ENCODE measurements at places on chromosomes 11 and 22.
A peak's percentile ranks its signal among the peaks of the same experiment; 100 is the strongest.

DNA sequence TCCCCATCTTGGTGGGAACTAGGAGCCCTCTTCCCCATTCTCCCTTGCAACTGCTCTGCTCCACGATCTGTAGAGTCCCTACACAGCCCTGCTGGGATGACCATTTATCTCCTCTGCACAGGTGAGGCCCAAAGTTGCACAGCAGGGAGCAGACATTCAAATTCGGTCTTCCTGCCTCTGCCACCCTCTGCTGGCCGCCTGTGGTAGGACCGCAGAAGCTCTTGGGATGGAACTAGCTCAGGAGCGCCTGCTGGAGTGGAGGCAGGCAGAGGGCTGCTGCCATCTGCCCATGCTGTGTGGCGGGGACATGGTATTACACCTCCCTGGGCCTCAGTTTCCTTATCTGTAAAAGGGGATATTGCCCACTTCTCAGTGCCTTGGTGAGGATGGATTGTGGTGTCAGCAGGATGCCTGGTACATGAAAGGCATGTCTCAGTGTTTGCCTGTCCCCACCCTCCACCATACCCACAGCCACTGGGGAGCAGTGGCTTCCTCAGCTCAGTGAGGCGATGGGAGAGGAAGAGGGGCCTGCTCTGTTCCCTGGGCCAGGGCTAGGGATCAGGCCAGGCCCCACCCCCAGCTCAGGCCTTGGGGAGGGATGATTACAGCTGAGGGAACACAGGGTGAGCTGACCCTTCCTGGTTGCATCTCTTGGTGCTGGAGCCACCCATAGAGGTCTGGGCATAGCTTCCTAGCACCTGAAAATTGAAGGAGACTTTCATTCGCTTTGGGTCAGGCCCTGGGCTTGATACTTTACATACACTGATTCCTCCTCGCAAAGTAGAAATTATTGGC, 11.3 kb upstream of the OMP start:
- no peaks in the 10 kb centered on the region for H3K36me3 ChIP-seq
- no peaks in the 10 kb centered on the region for H3K27me3 ChIP-seq
- DNase-seq = no peak
- H3K27ac ChIP-seq = peak overlapping the region; percentile 79

- H3K4me1 ChIP-seq = peaks cover 17% of the 10 kb centered on the region
- no peaks in the 10 kb centered on the region for H3K36me3 ChIP-seq
- H3K4me3 ChIP-seq = no peak overlapping the region
- peaks cover 33% of the 10 kb centered on the region for H3K27me3 ChIP-seq
- H3K27ac ChIP-seq = no peak overlapping the region
- DNase-seq = no peak
Measured at GRCh38 chr11:68707527-68707926, 23.2 kb downstream of the GAL start.

DNA sequence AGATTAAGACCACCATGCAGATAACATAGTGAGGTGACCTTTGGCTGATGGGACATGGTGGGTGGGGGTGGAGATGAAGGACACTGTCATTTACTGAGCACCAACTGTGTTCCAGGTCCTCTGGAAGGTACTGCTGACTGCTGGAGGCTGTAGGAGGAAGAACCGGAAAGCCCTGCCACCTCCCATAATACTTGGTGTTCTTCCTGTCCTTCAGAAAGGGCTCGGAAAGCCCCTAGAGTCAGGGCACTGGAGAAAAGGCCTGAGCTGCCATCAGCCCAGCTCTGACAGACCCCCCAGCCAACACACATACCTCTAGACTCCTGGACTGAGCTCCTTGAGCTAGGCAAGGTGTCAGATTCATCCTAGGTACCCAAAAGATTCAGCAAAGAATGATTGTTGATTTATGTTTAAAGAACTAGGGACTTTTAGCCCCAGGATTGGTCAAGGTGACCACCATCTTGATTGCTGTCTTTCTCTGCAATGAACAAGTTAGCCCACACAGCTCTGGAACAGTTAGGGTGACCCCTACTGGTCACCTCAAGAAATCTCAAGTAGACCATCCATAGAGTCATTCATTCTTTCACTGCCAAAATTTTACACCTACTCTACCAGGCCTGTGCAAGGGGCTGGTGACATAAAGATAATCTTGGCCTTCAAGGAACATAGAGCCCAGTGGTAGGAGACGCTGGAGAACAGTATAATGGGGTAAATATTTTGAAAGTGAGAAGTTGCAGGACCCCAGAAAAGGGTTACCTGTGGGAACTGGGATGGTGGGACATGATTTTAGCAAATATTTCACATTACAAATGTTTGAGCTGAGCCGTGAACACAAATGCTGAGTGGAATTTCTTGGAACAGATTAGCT, 39.4 kb downstream of the IRAG1 start:
- no peak for DNase-seq
- H3K27me3 ChIP-seq = no peaks in the 10 kb centered on the region
- H3K27ac ChIP-seq = peak overlapping the region; percentile 64
- H3K36me3 ChIP-seq = no peaks in the 10 kb centered on the region
- H3K4me1 ChIP-seq = peaks cover 22% of the 10 kb centered on the region

DNA sequence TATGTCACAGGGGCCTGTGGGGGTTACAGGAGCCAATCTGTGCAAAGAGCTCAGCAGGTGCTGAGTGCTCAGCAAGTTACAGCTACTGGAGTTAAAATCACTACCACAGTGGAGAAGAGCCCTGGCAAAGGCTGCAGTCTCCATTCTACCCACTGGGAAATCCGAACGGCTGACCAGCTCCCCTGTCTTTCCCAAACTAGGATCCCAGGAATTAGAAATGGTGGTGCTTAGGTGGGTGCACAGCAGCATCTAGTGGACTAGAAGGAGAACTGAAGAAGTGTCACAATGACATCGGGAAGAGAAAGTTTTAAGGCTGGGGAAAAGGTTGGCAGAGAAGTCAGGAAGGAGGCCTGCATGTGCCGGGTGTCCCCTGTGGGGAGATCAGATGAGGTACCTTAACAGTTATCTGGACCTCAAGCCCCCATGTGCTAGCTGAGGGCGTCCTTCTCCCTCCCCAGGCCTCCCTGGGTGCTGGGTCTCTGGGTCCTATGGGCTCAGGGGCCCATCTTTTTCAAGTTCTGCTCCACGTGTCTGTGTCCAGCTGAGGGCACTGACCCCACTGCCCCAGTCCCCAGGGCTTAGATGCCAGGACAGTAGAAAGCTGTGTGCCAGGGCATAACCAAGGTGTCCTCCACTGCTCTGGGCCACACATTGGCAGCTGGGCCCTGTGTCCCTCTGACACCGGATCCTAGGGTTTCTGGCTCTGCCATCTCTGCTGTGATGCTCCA, 1.9 kb downstream of the PIWIL3 start:
- no peak overlapping the region for H3K4me3 ChIP-seq
- no peak for DNase-seq
- H3K4me1 ChIP-seq = peaks cover 13% of the 10 kb centered on the region
- no peaks in the 10 kb centered on the region for H3K36me3 ChIP-seq

- H3K4me1 ChIP-seq = peaks cover 34% of the 10 kb centered on the region
- H3K36me3 ChIP-seq = peaks cover 12% of the 10 kb centered on the region
- H3K27ac ChIP-seq = peak overlapping the region; percentile 16
- no peaks in the 10 kb centered on the region for H3K27me3 ChIP-seq
- no peak overlapping the region for H3K4me3 ChIP-seq
Measured at GRCh38 chr22:32824531-32825312, 23.2 kb downstream of the TIMP3 start.

GRCh38 chr22:50730013-50730891, 7.8 kb upstream of the ACR start:
- peaks cover 7% of the 10 kb centered on the region for H3K36me3 ChIP-seq
- peaks cover 9% of the 10 kb centered on the region for H3K4me1 ChIP-seq
- H3K4me3 ChIP-seq = no peak overlapping the region
- no peak overlapping the region for H3K27ac ChIP-seq
- no peak for DNase-seq
- H3K27me3 ChIP-seq = no peaks in the 10 kb centered on the region

GRCh38 chr22:23062616-23063538, 7.4 kb upstream of the GNAZ start:
- H3K4me3 ChIP-seq = no peak overlapping the region
- no peaks in the 10 kb centered on the region for H3K36me3 ChIP-seq
- no peaks in the 10 kb centered on the region for H3K4me1 ChIP-seq
- H3K27ac ChIP-seq = no peak overlapping the region
- no peak for DNase-seq

GRCh38 chr11:72195518-72196270, 3.8 kb downstream of the FOLR1 start:
- peak overlapping the region; percentile 66 for H3K27ac ChIP-seq
- H3K4me3 ChIP-seq = no peak overlapping the region
- H3K4me1 ChIP-seq = peaks cover 16% of the 10 kb centered on the region
- H3K36me3 ChIP-seq = no peaks in the 10 kb centered on the region
- no peak for DNase-seq

GRCh38 chr11:102559839-102560238, 29.3 kb upstream of the MMP7 start:
- no peaks in the 10 kb centered on the region for H3K27me3 ChIP-seq
- H3K4me3 ChIP-seq = no peak overlapping the region
- H3K4me1 ChIP-seq = no peaks in the 10 kb centered on the region
- no peak for DNase-seq
- no peaks in the 10 kb centered on the region for H3K36me3 ChIP-seq
- H3K27ac ChIP-seq = no peak overlapping the region

DNA sequence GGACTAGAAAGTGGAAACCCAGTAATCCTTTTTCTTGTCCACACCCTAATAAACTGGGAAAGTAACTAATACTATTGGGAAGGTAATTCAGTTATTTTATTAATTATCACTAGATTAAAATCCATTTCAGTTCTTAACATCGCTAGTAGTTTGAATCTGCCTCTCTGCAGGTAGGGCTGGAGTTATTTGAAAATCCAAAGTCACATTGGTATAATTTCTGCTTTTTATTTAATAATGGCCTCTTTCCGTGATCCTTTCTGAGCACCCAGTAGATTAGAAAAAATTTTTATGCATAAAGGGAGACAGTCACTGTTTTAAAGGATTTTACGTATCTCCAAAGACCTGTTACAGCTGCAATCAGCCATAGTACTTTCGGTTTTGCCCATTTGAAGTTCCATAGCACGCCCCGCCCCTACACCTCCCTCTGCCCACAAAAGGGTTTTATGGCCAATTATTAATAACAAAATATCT, 605 bp upstream of the COPB1 start:
- H3K4me3 ChIP-seq = peak overlapping the region; percentile 99
- peaks cover 19% of the 10 kb centered on the region for H3K4me1 ChIP-seq
- DNase-seq = no peak
- H3K27me3 ChIP-seq = no peaks in the 10 kb centered on the region
- H3K36me3 ChIP-seq = peaks cover 27% of the 10 kb centered on the region
- peak overlapping the region; percentile 92 for H3K27ac ChIP-seq

- H3K27ac ChIP-seq = no peak overlapping the region
- peak overlapping the region; percentile 40 for H3K4me3 ChIP-seq
- DNase-seq = no peak
- H3K4me1 ChIP-seq = no peaks in the 10 kb centered on the region
Measured at GRCh38 chr11:84316866-84317555, 1030.8 kb upstream of the CCDC90B start.

DNA sequence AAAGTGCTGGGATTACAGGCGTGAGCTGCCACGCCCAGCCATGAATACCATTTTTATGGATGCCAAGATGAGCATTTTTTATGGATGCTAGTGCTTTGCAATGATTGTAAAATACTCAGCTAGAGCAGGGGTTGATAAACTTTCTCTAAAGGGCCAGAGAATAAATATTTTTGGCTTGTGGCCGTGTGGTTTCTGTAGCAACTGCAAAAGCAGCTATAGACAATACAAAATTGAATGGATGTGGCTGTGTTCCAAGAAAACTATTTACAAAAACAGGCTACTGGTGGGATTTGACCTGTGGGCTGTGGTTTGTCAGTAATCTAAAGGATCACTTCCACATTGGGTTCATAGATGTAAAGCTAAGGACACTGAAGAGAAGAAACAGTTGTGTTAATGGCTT, 56.0 kb downstream of the COMMD9 start:
- peaks cover 17% of the 10 kb centered on the region for H3K36me3 ChIP-seq
- no peak overlapping the region for H3K4me3 ChIP-seq
- H3K27ac ChIP-seq = no peak overlapping the region
- H3K27me3 ChIP-seq = no peaks in the 10 kb centered on the region

- peaks cover 3% of the 10 kb centered on the region for H3K36me3 ChIP-seq
- no peak overlapping the region for H3K4me3 ChIP-seq
- H3K27ac ChIP-seq = no peak overlapping the region
- peaks cover 14% of the 10 kb centered on the region for H3K27me3 ChIP-seq
Measured at GRCh38 chr11:117842131-117842941, 17.8 kb upstream of the FXYD2 start.

GRCh38 chr11:71481101-71481960, 28.3 kb downstream of the NADSYN1 start:
- peak overlapping the region; percentile 66 for H3K4me3 ChIP-seq
- peaks cover 52% of the 10 kb centered on the region for H3K36me3 ChIP-seq
- peaks cover 5% of the 10 kb centered on the region for H3K4me1 ChIP-seq
- no peak for DNase-seq
- H3K27me3 ChIP-seq = no peaks in the 10 kb centered on the region

DNA sequence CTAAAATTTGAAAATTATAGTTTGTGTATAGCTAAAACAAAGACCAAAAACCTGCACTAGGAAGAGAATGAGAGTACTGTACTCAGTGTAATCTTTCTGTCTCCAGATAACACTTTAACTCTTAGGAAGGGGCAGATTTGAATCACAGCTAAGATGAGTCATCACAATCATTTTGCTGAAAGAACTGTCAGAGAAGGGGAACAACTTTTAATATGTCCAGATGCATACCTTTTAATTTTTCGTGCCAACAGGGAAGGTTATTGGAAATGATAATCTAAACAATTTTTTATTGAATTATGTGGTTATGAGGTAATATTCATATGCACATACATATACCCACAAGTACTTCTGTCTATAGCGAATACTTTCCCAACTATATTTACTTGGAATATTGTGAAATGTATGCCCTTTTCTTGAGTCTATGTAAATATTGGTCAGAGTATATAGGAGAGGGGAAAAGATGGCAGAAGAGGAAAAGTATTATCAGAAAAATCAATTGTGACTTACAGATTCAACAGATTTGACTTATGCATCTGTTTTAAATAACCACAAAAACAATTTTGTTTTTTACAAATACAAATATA, 51.1 kb upstream of the MUC15 start:
- H3K4me3 ChIP-seq = no peak overlapping the region
- no peak for DNase-seq
- no peaks in the 10 kb centered on the region for H3K36me3 ChIP-seq
- peak overlapping the region; percentile 6 for H3K27ac ChIP-seq
- H3K27me3 ChIP-seq = peaks cover 3% of the 10 kb centered on the region
- H3K4me1 ChIP-seq = peaks cover 6% of the 10 kb centered on the region

DNA sequence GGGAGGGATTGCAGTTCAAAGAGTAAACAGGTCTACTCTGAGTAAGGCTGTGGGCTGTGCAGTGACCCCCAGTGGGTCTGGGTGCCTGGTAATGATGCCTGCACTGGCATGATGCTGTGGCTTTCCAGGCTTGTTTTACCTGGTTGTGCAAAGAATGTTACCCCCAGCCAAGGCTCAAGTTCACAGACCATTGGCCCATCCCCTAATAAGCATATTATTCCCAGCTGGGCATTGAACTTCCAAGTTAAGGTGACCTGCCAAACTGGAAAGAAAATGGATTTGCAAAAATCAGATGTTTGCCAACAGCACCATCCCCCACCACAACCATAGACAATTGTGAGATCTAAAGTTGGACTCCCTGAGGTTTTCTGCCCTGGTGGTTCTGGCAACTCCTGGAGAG, 7.9 kb upstream of the EHF start:
- no peak overlapping the region for H3K4me3 ChIP-seq
- no peaks in the 10 kb centered on the region for H3K27me3 ChIP-seq
- no peaks in the 10 kb centered on the region for H3K36me3 ChIP-seq
- no peak overlapping the region for H3K27ac ChIP-seq
- peaks cover 14% of the 10 kb centered on the region for H3K4me1 ChIP-seq

- no peaks in the 10 kb centered on the region for H3K36me3 ChIP-seq
- no peaks in the 10 kb centered on the region for H3K27me3 ChIP-seq
- no peak for DNase-seq
- H3K4me1 ChIP-seq = peaks cover 33% of the 10 kb centered on the region
Measured at GRCh38 chr11:16148301-16148931, 207.9 kb downstream of the SOX6 start.

Data from type B pancreatic cell (in vitro differentiated cells).